Hematopoietic multipotent progenitor cell treated with erythropoietin and hydrocortisone succinate and interleukin-3 and kit ligand, for 15 days (in vitro differentiated cells): ENCODE measurements at places on chromosomes 1 and 21.
A peak's percentile ranks its signal among the peaks of the same experiment; 100 is the strongest.

GRCh38 chr21:44840771-44841170, 22.9 kb upstream of the SUMO3 start:
- no peak for DNase-seq

GRCh38 chr21:36250423-36251075, 69.4 kb upstream of the MORC3 start:
- no peak for DNase-seq

DNA sequence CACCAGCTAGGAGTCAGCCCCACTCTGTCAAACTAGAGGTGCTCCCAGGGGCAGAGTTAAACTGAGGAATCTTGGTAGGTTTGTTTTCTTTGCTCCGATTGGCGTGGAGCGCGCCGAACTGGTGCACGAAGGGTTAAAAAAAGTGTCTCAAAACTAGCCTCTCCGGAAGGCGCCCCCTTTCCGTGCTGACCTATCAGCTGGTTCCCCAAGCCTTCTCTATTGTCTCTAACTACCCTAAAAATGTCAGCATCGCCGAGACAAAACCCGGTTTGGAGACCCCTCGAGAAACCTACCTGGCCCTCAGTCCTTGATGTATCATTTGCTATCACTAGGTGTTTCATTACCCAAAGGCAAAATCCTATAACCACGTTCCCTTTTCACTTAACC, 2.2 kb downstream of the TGFB2 start:
- DNase-seq: no peak

DNA sequence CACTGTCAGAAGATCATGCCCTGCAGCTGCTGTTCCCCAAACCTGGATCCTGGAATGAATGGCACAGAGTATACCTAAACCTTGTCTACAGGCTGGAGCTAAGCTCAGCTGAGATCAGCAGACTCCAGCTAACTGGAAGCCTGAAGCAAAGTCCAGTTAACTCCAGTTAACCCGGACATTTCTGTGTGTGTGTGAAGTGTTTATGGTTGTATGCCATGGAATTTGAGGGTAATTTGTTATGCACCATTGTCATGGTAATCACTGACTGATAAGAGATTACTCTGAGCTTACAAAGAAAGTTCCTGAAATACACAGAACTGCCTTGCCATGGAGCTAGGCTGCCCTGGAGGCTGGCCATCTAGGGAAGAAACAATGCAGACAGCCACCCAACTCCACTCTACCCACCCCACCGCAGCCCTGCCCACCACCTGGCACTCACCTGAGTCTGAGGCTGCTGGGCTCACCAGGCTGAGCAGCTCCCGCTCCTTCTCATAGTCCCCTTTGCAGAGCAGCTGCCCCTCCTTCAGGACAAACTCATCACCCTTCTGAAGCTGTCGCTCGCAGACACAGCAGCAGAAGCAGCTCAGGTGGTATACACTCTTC, 107.4 kb downstream of the LMX1A start:
- DNase-seq: no peak

GRCh38 chr1:217089361-217090014, 366.3 kb upstream of the ESRRG start:
- DNase-seq: no peak

- DNase-seq: no peak
Observed at GRCh38 chr1:48208652-48209051, 13.9 kb upstream of the SLC5A9 start.

GRCh38 chr1:181655756-181656155, 172.4 kb downstream of the CACNA1E start:
- DNase-seq: no peak

DNA sequence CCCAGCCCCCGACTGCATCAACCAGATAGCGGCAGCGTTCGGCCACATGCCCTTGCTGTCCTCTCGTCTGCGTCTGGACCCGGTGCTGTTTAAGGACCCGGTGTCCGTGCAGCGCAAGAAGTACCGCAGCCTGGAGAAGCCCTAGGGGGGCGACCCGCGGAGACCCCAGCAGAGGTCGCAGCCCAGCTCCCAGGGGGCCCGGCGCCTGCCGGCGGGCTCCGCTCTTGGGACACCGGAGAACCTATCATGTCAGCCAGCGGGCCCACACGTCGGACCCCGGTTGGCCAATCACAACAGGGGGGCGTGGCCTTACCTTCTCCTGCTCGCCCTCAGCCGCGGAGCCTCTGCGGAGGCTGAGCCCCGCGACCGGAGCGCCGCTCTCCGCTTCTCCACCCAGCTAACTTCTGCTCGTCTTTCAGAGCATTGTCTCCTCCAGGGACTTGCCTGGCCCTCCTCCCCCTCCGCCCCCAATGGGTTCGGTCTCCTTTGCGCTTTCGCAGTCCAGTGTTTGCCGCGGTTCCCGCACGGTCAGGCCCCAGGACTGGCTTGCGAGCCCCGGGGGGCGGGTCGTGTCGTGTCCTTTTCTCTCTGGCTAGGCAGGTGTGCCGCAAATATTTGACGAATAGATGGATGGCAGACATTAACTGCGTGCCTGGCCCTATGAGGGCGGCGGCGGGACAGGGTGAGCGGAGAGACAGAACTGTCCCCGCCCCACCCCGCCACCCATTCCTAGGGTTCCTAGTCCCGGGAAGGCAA, 10.5 kb downstream of the SLC30A2 start:
- peak; percentile 93 for DNase-seq

DNA sequence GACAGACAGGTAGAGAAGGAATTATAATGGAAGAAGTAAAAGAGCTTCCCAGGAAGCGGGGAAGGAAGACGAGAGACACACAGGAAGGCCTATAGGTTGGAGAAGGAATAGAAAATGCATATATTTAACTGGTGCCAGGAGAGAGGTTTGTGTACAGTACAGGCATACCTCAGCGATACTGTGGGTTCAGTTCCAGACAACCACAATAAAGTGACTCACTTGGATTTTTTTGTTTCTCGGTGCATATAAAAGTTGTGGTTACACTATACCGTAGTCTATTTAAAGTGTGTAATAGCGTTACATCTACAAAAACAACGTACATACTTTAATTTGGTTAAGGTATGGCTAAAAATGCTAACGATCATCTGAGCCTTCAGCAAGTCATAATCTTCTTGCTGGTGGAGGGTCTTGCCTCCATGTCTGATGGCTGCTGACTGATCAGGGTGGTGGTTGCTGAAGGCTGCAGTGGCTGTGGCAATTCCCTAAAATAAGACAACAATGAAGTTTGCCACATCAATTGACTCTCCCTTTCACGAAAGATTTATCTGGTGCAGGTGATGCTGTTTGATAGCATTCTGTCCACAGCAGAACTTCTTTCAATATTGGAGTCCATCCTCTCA, 16.0 kb downstream of the YARS1 start:
- no peak for DNase-seq

DNA sequence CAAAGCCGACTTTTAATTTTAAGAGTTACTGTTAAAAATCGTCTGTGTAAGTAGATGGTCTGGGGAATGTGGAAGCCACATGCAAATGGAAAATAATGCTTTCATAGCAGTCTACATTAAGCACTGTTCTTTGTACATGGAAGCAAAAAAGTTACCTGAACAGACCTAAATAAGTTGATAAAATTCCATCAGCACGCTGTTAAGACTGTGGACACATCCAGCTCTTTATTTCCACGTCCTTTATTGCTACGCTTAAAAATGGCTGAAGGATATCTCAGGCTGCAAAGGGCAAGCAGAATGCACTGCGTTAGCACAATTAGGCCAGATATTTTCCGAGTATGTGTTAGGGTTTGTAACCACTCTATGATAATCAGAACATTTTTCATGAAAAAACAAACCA, 22.3 kb downstream of the NR5A2 start:
- no peak for DNase-seq

DNA sequence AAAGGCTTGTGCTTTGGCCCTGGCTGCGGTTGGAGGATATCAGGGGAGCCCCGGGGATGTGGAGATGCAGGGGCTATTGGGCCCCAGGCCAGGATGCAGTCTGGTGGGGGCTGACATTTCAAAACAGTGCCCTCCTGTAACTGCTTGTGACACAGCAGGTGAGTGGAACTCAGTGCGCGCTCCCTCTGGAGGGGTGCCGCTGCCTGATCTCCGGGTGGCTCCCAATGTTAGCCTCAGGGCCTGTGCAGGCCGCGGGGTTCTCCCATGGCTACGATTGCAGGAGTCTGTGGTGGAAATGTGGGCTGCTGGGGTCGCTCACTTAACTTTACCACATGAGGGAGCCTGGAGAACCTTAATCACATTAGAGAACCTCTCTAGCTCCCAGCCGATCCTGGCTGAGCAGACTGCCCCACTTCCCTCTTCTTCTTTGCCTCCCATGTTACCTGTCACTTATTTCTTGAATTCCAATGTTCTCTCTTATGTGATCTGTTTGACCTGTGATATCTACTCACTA, 163.2 kb downstream of the FMN2 start:
- DNase-seq: no peak

GRCh38 chr1:111729946-111730681, 9.1 kb downstream of the INKA2 start:
- DNase-seq: no peak

- DNase-seq: no peak
Observed at GRCh38 chr21:44466351-44466954, 11.1 kb downstream of the LRRC3 start.
